ENCODE measurements at places on chromosomes 1 and 21.

GRCh38 chr1:32901823-32902534 lies 790 bp upstream of the TMEM54 start:
- no peak for DNase-seq

DNA sequence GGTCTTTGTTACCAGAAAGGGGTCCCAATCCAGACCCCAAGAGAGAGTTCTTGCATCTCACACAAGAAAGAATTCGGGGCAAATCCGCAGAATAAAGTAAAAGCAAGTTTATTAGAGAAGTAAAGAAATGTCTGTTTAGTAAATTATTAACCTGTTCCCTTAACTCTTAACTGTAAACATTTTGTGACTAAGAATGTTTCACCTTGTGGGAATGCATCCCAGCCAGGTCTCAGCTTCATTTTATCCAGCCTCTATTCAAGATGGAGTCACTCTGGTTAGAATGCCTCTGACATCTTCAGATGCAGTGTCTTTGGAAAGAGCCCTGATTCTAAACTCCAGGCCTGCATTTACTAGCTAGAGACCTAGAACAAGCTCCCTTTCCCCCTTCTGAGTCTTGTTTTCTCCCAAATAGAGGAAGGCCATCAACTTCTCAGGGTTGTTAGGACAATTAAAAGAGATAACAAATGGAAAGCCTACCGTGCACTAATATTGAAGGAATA lies 4.5 kb upstream of the FABP3 start:
- DNase-seq, result no peak

DNA sequence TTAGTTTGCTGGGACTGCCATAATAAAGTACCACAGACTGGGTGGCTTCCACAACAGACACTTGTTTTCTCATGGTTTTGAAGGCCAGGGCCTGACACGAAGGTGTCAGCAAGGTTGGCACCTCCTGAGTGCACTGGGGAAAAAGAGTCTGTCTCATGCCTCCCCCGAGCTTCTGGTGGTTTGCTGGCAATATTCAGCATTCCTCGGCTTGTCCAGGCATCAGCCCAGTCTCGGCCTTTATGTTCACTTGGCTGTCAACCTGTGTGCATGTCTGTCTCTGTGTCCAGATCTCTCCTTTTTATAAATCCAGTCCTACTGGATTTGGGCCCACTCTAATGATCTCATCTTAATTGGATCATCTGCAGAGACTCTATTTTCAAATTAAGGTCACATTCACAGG lies 72.6 kb downstream of the DOP1B start:
- no peak for DNase-seq

GRCh38 chr1:84756455-84757082 lies 66.3 kb upstream of the SSX2IP start:
- DNase-seq, result no peak
